ENCODE measurements at places on chromosomes 12 and 14.
A peak's percentile ranks its signal among the peaks of the same experiment; 100 is the strongest.

DNA sequence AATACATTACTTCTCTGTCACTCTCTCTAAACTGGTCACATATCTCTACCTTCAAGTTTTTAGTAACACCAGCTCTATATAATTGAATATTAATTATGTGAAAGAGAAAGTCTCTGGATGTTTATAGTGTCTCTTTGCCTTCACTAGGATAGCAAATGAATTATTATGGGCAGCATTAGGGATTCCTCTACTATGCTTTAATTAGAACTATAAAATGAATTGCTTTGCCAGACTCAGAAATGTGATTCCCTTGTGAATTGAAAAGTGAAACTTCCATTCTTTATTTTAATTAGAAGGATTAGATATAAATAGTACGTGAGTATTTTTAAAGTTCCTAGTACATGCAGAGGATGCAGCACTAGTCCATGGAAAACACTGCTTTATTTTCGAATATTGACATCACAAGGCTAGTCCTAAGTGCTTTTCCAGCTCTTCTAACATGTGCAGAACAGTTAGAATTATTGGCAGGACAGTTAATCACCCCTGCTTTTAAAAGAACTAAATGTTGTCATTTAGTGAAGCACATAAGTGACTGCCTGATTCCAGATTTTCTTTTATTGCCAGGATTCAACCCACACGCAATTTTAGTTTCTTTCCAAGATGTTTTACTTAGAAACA, 23.0 kb upstream of the REP15 start:
- no peak for ATAC-seq

DNA sequence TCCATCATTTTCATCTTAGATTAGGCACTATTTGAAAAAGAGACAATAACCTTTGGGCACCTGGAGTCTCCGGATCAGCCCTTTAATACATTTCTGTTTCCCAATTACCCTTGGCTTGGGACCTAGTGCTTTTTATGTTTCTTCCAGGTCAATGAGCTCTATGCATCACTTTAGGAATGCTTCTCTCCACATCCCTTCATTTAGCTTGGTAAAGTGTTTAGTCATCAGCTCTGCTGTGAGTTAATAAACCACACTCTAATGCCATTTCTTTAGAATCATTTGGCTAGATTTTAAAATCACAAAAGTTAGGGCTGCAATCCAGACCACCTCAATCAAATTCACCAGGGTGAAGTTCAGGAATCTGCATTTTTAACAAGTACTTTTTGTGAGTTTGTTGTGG, 41.7 kb downstream of the RASSF9 start:
- ATAC-seq = no peak

DNA sequence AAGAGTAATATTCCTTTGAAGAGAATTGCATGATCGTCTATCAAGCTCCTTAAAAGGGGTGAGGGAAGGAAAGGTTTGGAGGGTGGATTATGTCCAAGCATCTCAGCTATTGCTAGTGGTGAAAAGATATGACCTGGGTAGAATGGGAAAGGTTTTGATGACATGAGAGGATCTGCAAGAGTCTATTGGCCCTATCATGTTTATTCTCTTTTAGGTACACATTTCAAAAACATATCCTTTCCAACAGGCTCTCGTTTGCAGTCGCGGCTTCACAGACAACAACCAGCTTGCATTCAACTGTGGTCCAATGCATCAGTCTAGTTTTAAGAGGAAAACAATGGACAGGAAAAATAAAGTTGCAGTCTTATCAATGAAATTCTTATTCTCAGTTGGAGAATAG, 17.1 kb downstream of the FOXG1 start:
- no peak for ATAC-seq

DNA sequence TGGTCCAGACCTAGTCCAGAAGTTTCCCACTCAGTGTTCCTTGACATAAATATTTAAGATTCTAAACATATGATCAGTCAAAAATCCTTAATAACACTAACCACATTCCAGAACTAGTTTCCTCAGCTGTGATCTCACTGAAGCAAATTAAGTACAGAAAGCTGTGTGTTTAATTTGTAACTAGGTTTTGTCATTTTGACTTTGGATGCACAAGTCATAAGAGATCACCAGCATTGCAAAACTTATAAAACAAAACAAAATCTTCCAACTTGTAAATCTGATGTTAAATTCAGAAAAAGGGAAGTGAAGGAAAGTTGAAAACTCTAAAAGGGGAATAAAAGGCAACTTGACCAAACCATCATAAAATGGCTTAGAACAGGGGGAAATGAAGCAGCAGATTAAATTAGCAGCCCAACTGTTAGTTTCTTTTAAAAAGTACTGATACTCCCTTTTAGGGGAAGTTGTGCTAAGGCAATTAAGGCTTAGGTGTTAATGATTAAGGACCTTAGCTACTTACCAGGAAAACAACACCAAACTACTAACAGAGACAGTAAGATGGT, 56.6 kb downstream of the SH2B3 start:
- ATAC-seq = no peak

GRCh38 chr12:93156086-93156716, 221.5 kb upstream of the NUDT4 start:
- ATAC-seq = peak; percentile 39

DNA sequence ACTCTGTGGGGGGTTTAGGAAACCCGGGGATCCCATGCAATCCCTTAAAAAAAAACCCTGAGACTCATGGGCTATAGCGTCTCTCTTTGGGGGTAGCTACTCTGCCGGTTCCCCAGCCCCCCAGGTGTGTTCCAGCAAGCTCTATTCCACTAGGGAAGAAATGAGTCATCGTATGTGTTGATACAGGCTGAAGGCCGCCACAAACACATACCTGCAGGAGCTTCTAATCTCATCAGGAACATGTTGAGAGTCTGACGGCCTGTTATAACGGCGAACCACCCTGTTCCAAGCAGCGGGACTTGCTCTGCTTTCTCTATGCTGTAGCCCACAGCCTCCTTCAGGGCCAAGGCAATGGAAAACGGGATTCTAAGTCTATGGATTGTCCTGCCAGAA, 977 bp upstream of the KRT5 start:
- ATAC-seq = no peak

GRCh38 chr14:83147006-83147405, 1613.4 kb upstream of the SEL1L start:
- ATAC-seq = no peak

GRCh38 chr12:14249368-14249767, 116.1 kb upstream of the ATF7IP start:
- no peak for ATAC-seq

- no peak for ATAC-seq
Measured at GRCh38 chr14:99205086-99205688, 66.8 kb downstream of the BCL11B start.

- no peak for ATAC-seq
Measured at GRCh38 chr12:131620520-131620919, 90.4 kb upstream of the SFSWAP start.

DNA sequence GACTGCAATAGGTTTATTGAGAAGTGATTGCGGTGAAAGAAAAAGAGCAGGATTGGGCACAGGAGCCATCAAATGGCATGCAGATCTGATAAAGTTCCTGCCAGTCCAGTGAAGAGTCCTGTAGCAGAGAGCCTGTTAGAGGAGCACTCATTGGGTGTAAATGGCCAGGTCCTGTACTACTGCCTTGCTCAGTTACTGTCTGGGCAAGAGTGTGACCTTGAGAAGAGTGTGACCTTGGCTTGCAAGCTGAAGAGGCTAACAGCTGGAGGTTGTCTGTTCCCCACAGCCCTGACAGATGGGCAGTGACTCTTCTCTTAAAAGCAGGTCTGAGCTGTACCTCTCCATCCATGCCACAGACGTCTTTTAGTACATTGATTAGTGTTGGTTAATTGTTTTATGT, 148.6 kb upstream of the SLC38A2 start:
- no peak for ATAC-seq

- no peak for ATAC-seq
Measured at GRCh38 chr12:49777800-49778748, 36.7 kb downstream of the TMBIM6 start.

DNA sequence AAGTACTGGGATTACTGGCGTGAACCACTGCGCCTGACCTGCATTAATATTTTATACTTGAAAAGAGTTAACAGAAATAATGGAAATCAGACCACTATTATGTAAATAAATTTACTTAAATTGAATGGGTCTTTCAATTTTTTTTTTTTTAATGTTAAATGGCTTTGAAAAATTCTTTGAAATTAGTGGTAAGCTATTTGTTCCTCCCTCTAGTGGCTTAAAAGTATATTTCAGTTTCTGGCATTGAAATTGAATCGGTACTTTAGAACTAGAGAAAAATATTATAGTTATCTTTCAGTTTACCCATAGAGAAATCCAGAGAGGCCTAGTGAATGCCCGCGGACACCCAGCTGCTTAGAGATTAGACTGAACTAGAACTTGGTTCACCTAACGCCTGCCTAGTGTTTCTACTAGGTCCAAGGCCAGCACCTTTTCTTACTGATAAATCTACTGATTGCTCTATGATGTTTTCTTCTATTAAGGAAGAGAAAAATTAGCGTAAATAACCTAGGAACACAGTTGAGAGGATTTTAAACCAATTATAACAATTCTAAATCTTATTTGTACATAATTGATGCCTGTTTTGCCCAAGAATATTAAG, 106.5 kb downstream of the EML1 start:
- no peak for ATAC-seq

DNA sequence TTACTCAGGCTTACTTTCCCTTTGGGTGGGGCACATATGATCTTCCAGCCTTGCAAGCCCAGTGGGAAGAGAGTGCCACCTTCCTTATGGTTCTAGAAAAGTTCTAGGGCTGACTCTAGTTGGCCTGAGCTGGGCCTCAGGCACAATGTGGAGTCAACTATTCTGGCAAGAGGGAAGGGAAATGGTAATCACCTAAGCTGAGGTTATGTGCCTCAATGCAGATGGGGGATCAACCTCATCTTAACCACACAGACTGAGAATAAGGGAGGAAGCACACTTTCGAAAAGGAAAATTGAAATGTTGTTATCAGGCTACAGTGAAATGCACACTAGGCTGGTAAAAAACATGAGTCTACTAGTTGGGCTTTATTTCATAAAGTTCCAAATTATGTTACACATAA, 77.5 kb upstream of the RMST start:
- ATAC-seq = no peak

DNA sequence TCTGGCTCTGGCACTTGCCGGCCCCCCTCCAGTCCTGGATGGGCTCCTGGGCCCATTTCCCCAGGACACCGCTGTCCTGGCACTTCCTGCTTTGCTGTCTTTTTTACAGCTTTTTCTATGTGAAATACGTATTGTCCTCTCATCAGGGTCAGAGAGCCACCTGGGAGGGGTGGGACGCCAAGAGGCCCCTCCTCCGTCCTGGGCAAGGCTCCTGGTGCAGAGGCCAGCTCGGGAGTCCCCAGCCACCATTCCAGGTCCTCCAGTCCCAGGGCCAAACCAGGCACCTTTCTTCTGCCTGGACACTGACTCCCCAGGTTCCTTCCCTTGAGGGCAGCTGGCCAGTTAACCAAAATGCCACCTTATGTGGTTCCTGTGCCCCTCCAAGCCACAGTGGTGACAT, 22.8 kb downstream of the ARL6IP4 start:
- no peak for ATAC-seq

GRCh38 chr12:89216211-89216952, 135.9 kb downstream of the DUSP6 start:
- no peak for ATAC-seq

DNA sequence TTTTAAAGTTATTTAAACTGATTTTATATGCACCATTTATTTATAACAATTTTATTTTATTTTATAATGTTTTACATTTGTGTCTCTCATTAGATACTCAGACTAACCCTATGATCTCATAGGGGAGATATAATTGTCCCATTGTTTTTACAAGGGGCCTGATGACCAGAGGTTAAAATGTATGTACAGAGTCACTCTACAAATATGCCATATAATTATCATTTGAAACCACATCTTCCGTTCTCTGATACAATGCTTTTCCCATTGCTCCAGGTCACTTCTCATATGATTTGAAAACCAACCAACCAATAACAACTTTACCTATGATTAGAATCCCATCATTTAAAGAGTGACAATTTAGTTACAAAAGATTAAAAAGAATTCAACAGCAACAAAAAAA, 137.8 kb downstream of the GPHN start:
- ATAC-seq = no peak

GRCh38 chr12:122862872-122863701, 27.8 kb downstream of the HIP1R start:
- no peak for ATAC-seq

- no peak for ATAC-seq
Measured at GRCh38 chr14:77023001-77023996, 5.2 kb downstream of the IRF2BPL start.

GRCh38 chr14:63032641-63033040, 12.6 kb downstream of the KCNH5 start:
- no peak for ATAC-seq

GRCh38 chr14:93752980-93753561, 35.2 kb downstream of the PRIMA1 start:
- peak; percentile 49 for ATAC-seq

- no peak for ATAC-seq
Measured at GRCh38 chr14:105913221-105913620, 386.8 kb downstream of the TMEM121 start.

DNA sequence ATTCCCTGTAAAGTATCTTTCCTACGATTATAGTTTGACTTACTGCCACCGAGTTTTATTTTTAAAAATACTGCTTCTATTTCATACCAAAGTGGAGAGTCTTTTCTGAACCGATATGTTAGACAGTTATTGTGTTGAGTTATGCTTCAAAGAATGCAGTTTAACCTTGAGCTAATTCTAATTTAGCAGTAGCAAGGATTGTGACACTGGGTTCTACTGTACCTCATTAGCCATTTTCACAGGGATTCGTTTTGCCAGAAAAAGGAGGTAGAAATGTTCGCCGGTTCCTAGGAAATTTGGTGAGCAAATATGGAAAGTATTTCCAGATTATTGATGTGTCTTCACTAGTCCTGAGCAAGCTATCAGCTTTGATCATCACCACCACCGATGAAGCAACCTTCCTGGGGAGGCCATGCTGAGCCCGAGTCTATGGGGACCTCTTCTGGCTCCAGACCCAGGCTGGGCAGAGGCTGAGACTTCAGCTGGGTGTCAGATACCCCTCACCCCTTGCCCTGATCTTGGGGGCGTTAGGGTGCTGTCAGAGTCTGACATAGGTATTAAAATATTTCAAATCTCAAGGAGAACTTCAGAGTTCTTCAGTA, 13.6 kb downstream of the GLRX5 start:
- ATAC-seq = no peak

DNA sequence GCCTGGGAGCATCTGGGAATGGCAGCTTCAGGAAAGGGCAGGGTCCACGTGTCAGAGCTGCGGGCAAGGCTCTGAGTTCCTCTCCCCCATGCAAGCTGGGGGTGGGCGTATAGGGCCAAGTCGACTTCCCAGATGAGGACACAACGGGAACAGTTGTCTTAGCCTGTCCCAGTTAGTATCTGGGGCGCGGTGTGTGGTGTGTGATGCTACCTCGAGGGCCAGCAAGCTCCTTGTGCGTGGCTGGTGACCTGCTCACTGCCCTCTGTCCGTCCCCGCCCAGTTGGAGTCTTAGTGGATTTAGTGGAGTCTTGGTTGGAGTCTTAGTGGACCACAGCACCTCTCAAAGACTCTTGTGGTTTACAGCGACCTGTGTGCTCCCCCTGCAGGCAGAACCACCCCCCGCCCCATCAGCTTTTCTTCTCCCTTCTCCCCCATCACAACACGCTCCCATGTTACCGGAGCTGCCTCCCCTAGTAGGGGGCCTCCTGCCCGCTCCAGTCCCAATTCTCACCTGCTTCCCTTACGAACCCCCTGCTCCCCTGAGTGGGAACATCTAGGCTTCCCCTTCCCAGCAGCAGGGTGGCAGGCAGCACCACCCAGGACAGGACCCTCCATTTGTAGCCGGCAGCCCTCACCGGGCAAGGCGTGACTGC, 8.7 kb downstream of the ASPG start:
- ATAC-seq = no peak

GRCh38 chr12:107014055-107014454, 27.1 kb upstream of the MTERF2 start:
- ATAC-seq = no peak

GRCh38 chr12:77058740-77059139, 6.6 kb downstream of the E2F7 start:
- no peak for ATAC-seq
